Substantia nigra (tissue), 51 donors: ENCODE measurements at places on chromosomes 1 and 21.

DNA sequence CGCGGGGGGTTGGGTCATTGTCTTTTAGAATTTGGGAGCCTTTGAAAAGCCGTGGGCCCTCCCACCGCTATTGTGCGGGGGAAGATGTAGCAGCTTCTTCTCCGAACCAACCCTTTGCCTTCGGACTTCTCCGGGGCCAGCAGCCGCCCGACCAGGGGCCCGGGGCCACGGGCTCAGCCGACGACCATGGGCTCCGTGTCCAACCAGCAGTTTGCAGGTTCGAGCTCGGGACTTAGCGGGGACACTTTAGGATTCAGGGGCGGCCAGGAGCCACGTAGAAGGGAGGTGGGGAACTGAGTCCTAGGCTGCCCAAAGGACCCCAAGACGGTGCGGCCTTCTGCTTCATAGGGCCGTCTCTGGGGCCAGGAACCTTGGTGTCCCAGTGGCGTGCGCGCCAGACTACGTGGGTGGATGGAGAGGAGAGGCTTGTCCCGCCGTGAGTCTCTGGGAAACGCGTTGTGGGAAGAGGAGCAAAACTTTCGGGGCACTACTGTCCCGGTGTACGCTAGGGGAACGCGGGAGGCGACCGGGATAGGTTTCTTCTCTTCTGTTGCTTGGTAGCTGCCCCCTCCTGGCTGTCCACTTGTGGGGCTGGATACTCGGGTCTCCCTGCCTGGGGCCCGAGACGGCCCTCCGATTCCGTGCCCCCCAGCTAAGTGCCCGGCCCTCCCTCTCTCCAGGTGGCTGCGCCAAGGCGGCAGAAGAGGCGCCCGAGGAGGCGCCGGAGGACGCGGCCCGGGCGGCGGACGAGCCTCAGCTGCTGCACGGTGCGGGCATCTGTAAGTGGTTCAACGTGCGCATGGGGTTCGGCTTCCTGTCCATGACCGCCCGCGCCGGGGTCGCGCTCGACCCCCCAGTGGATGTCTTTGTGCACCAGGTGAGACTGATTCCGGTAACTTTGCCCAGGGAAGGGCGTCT, at the start of gene LIN28A:
TSS of gene LIN28A (plus strand) at position 112 of the 918 bp plus-strand sequence. CDS start at position 187, 75 bp downstream.
- DNase-seq, result no peak

DNA sequence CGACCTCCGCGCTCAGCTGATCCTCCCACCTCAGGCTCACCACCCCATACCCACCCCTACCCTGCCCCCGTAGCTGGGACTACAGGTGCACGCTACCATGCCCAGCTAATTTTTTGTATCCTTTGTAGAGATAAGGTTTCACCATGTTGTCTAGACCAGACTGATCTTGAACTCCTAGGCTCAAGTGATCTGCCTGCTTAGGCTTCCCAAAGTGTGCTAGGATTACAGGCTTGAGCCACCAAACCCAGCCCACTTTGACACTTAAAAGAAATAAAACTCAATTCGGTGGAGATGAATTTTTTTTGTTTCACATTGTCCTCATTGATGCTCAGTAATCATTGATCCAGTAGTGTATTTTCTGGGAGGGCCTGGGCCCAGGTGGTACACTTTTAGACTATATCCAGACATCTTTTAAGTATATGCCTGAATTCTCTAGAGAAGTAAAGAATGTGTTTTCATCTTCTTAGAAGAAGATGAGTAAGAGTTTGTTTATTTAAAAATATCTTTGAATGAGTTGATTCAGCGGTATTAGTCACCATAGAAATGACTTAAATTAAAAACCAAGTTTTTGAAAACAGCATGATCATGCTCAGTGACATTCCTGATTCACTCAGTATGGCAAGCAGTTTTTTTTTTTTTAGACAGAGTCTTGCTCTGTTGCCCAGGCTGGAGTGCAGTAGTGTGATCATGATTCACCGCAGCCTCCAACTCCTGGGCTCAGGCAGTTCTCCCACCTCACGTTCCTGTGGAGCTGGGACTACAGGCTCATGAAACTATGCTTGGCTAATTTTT, 57.8 kb downstream of the EPB41 start:
- no peak for DNase-seq

DNA sequence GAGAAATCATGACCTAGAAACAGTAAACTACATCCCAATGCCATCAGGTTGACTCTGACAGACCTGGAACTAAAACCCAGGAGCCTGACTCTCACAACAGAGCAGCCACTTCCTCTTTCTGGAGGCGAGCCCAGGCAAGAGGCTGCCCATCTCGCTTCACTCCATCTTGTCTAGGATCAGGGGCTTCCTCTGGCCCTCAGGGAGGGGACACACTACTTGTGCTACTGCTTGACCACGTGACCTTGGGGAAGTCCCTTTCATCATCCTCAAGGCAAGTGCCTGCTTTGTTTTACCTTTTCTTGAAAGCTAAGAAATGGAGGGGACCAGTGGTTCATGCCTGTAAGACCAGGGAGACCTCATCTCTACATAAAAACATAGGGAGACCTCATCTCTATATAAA, 2.6 kb upstream of the TENT5B start:
- DNase-seq, result no peak

- DNase-seq, result no peak
Measured at GRCh38 chr1:151832318-151832980, 847 bp upstream of the RORC start.

- no peak for DNase-seq
Measured at GRCh38 chr1:78855258-78855657, 151.3 kb downstream of the ADGRL4 start.

- no peak for DNase-seq
Measured at GRCh38 chr1:119974013-119974412, 77.7 kb upstream of the ADAM30 start.

DNA sequence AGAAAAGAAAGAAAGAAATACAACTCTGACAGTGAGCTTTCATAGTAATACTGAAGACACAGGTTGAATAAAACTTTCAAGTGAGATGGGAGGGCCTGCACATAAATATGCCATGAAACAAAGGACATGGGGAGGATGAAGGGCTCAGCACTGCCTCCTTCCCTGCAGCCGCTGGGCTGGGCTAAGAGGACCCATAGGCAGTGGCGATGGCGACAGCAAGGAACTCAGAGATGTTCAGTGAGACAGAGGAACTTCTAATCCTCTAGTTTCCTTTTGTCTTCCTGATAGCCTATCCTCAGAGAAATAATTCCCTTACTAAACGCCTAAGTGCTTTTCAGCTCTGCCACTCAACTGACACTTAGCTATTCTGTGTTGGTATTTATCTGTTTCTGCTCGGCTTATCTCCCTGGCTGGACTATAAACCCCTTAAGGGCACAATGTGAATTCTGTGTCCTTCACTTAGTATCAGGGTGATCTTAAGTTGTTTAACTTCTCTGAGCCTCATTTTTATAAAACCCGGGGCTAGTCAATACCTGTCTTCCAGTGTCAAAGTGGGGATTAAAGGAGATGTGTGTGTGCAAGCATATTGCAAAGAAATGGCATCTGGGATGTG, 24.4 kb upstream of the IER5 start:
- no peak for DNase-seq

- DNase-seq, result no peak
Measured at GRCh38 chr1:216805233-216805632, 82.0 kb upstream of the ESRRG start.

DNA sequence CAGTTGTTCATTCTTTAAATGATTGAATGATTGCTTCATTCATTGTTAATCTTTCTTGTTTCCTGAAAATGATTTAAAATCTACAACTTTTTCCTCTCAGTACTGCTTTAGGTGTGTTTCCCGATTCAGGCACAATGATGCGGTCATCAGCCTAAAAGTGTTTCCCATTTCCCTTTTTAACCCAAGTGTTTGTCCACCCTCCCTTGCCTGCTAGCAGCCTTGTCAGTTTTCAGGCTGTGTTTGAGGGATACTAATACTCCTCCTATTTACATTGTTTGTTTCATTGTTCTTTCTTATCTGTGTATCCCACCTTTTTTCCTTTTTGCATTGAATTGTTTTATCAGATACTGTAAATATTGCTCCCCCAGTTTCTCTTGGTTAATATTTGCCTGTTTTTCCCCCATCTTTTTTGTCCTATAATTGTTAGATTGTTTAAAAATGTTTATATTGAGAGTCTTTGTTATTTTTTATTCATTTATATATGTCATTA, 131.1 kb downstream of the KIAA0319L start:
- DNase-seq, result no peak

- DNase-seq, result peak; percentile 35
Measured at GRCh38 chr21:33029975-33030461, 4.3 kb downstream of the OLIG2 start.

- DNase-seq, result no peak
Measured at GRCh38 chr1:205142102-205142469, 20.3 kb upstream of the RBBP5 start.

GRCh38 chr1:230868736-230869385, 540 bp upstream of the C1orf198 start:
- peak; percentile 62 for DNase-seq

DNA sequence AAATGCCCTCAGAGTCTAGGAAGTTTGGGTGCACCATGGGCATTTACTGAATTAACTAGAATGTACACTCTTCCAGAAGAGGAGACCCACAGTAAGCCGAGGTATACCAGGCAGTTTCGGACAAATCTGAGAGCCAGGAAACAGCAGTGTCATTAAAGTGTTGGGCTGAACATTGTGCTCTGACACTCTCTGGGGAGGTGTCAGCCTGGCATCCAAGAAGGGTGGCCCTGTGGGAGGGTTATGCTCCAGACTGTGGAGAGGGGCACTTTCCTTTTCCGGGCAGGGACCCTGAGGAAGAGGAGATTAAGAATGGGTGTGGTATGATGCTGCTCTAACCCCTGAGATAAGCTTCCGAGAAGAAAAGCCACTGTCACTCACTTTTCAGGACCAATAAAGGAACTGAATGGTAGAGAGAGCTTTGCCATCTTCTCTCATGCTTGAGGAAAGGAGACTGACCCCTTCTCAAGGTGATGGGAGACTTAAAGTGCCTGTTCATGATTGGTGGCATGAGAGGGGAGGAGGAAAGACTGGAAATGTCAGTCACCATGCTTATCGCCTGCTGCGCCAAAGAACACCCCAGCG, 98.2 kb downstream of the UCK2 start:
- DNase-seq, result no peak

DNA sequence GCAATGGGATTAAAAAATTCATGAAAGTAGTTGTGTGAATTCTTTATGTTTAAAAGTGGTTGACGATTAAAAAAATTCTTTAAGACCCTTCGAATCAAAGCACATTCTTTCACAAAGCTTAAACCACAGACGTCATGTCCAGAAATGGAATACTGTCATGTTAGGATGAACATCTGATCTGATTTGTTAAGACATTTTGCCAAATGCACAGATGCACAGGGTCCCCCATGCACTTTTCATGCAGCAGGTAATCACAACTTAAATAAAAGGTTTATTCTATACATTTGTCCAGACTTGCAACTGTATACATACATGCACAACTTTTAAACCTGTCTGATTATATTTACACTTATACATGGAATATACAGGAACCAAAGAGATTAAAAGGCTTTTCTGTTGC, 103.3 kb downstream of the NRIP1 start:
- no peak for DNase-seq

GRCh38 chr1:160374306-160375110, 7.6 kb downstream of the NHLH1 start:
- DNase-seq, result no peak

DNA sequence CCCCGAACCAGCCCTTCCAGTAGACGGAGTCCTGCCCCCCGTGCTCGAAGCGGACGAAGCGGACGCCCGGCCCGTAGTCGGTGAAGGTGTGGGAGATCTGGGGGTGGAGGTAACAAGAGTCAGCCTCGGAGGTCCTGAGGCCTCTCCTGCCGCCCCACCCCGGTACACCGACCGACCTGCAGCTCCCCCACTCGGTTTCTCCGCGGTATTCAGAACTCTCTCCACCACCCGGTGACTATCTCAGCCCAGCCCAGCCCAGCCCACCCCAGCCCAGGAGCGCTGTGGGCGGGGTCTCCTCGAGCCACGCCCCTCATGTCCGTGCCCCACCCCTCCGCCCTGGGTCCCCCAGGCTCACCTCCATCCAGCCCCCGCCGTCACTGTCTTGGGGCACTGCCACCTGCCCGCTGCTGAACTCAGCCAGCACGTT, 5.5 kb downstream of the FBXO2 start:
- DNase-seq, result no peak
